Activated CD4-positive, alpha-beta memory T cell treated with anti-CD3 and anti-CD28 coated beads, Interleukin-2, amount 10 ng/mL, durations not matched to agents 7 days and 5 days (primary cell): ENCODE measurements at places on chromosomes 3 and 15. TPM values are rescaled to one million over a fixed set of nuclear protein-coding genes. Genes with fewer than 3 reads are reported as not detected.

EFCAB12 gene
- 0.98 TPM for total RNA-seq

FBXL2 gene
- total RNA-seq, result not detected

KCNAB1 gene
- total RNA-seq, result not detected

COPS2 gene
- 68.7 TPM for total RNA-seq

KLHL40 gene
- not detected for total RNA-seq

PRSS50 gene
- not detected for total RNA-seq

PIGZ gene
- 1.8 TPM for total RNA-seq
